Hindlimb muscle (tissue), 1 donor: ENCODE measurements at places on chromosomes 6 and 20. TPM values are rescaled to one million over a fixed set of nuclear protein-coding genes. Genes with fewer than 3 reads are reported as not detected.

Gene BMP5
- polyA plus RNA-seq = 9.0 TPM

Gene C20orf202
- 0.36 TPM for polyA plus RNA-seq

Gene FRS3
- 9.1 TPM for polyA plus RNA-seq

Gene FABP7
- polyA plus RNA-seq = 0.39 TPM

Gene LGSN
- polyA plus RNA-seq = not detected

Gene HAO1
- not detected for polyA plus RNA-seq

GRCh38 chr6:150410906-150411305 lies 42.1 kb downstream of the IYD start:
- DNase-seq = no peak

DNA sequence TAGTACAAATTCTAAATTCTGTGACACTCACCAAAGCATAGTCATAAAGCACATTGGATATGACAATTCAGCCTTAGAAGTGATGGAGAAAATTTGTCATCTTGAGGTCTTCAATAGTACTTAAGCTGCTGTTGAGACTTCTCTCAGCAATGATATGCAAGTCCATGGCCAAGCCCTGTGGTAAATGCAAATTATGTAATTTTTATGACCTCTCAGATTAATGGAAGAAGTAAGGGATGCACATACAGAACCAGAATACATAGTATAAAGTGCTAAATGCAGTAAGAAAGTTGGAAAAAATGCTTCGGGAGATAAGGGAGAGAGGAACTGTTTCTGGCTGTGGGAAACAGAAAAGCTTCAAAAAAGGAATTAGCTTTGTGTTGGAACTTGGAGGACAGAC lies 700.7 kb downstream of the RNF144B start:
- DNase-seq = no peak

- no peak for DNase-seq
These were observed 78.2 kb downstream of the TCP11 start for GRCh38 chr6:35062676-35063574.

GRCh38 chr6:20464041-20464440 lies 62.4 kb downstream of the E2F3 start:
- no peak for DNase-seq

DNA sequence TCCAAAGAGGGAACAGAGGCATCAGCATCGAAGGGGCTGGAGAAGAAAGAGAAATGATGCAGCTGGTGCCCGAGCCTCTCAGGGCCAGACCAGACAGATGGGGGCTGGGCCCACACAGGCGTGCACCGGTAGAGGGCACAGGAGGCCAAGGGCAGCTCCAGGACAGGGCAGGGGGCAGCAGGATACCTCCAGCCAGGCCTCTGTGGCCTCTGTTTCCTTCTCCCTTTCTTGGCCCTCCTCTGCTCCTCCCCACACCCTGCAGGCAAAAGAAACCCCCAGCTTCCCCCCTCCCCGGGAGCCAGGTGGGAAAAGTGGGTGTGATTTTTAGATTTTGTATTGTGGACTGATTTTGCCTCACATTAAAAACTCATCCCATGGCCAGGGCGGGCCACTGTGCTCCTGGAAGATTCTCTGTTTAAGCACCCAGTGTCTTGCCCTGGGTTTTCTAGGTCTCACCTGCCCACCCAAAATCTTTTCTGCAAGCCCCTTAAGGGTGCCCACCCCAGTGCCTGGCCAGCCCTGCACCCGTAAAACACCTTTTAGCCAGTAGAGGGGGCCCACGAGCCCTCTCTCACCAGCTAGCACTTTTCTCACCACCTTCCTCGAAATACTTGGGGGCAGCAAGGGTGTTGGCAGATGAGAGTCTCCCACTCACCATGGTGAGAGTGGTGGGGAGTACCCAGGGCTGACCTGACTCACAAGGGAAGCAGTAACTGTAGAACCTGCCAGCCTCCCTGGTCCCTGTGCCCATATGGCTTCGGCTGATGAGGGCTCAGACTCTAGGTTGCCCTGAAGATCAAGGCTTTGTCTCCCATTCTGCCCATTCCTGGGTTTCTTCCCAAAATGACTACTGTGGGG lies 35.7 kb upstream of the ID1 start:
- no peak for DNase-seq

DNA sequence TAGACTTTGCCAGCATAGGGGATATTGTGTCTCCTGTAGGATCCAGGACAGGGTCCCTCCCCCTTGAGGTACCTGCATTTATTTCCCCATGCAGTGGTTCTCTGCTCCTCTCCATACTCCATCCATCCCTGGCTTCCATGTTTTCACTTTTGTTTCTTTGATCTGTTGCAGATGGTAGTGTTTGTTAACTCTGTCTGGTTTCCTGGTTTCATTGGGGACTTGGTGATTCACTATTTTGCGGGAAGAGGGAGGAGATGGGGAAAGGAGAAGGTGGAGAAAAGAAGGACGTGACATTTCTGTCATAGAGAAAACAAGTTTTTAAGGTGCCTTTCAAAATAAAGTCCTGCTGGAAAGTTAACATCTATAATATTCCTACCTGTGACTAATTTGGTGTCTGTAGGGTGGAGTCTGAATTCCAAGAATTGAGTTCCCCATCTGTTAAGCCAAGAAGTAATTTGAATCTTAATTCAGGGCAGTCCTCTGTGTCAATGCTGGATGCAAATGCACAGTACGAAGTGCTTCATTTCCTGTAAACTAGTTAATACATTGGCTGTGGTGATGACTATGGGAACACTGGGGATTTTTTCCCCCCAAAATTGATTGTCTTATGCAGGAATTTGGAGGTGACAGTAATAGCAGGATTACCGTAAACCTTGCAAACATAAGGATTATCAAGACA lies 6.9 kb upstream of the RNF144B start:
- no peak for DNase-seq

DNA sequence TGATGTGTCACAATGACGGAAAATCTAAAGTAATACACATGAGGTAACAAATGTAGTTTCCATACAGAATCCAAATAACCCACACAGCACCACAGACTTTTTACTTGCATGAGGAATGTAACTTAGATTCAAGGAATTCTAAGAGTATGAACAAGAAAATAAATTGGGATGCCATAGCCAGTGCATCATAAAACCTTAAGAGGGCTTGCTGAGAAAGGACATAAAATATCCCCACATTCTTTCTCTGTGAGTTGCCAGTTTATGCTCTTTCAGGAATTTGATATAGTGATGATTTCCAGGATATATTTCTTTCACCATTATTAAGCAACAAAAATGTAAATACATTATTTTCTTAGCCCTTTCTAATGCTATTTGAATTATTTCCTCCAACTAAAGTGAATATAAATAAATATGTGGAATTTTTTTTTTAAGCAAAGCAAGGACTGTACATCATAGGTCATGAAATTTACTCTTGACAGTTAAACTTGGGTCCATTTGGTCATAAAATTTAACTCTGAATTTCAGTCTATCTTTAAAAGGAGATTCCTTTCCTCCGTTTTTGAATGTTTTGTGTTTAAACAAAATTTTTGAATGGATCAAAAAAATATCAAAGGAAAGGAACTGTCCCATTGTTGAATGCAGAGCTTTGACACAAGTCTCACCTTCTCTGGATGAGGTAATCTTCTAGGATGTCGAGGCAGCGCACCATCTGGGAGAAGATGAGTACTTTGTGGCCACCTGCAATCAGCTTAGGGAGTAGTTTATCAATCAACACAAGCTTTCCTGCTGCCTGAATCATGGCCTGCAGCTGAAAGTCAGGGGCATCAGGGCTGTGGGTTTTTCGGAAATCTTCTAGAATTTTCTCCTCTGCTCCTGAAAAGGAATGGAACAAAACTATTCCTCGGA lies 116.3 kb upstream of the EMILIN3 start:
- no peak for DNase-seq

DNA sequence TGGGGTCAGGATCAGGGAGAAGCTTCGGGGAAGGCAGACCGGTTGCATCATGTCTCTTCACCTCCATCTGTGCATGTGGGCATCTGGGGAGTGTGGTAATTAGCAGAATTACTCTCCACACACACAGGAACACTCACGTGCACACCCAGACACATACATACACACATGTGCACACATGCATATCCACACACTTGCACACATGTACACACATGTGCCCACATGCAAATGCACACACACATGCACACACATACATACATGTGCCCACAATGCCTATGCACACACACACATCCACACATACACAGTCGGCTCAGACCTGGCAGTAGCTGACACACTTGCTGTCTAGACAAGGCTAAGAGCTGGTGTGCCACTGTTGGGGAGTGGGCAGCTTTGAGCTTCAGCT lies 212.3 kb upstream of the PMEPA1 start:
- no peak for DNase-seq

DNA sequence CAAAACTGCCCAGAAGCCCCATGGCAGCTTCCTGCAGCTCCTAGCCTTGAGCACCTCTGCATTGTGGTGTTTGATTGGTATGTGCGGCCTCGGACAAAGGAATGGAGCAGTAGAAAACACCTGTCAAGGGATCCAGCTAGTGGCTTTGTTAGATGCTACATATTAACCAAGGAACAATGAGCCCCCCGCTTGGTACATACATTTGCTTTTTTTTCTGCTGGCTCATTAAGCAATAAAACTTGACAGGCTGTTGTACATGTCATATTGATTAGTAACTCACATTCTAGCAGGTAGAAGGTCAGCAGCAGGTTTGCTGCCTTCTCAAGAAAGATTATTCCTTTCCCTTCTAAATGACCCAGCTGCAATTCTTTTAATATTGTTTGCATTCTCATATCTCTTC lies 937 bp downstream of the SPACA1 start:
- DNase-seq = no peak

GRCh38 chr20:2752567-2753460 lies 47.6 kb downstream of the CPXM1 start:
- peak; percentile 33 for DNase-seq

- no peak for DNase-seq
These were observed 36.0 kb downstream of the TAF8 start for GRCh38 chr6:42086046-42087035.

- no peak for DNase-seq
These were observed 177.9 kb upstream of the ZNF184 start for GRCh38 chr6:27650620-27651370.

- DNase-seq = no peak
These were observed 17.4 kb downstream of the HLA-DOA start for GRCh38 chr6:32991972-32992371.

- peak; percentile 85 for DNase-seq
These were observed 14.5 kb downstream of the TCF15 start for GRCh38 chr20:595330-596308.

GRCh38 chr6:3977875-3978711 lies 100.8 kb downstream of the FAM217A start:
- peak; percentile 83 for DNase-seq

DNA sequence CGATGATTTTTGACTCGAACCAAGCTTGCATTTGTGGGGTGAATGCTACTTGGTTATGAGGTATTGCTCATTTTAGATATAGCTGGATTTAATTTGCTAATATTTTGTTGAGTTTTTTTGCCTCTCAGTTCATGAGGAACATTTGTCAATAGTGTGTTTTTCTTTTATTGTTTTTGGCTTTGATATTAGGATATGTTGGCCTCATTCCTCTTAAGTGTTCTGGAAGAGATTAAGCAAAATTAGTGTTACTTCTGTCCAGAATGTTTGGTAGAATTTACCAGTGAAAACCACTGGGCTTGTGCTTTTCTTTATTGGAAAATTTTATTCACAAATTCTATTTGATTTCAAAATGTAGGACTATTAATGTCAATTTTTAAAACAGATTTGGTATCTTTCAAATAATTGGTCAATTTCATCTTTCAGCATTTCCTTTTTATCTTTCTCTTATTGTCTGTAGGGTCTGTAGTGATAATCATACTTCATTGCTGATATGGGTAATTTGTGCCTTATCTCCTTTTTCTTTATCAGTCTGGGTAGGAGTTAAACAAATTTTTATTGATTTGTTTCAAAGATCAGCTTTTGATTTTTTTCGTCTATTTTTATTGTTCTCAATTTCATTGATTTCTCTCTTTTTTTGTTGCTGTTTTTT lies 14.1 kb downstream of the AIG1 start:
- DNase-seq = no peak

DNA sequence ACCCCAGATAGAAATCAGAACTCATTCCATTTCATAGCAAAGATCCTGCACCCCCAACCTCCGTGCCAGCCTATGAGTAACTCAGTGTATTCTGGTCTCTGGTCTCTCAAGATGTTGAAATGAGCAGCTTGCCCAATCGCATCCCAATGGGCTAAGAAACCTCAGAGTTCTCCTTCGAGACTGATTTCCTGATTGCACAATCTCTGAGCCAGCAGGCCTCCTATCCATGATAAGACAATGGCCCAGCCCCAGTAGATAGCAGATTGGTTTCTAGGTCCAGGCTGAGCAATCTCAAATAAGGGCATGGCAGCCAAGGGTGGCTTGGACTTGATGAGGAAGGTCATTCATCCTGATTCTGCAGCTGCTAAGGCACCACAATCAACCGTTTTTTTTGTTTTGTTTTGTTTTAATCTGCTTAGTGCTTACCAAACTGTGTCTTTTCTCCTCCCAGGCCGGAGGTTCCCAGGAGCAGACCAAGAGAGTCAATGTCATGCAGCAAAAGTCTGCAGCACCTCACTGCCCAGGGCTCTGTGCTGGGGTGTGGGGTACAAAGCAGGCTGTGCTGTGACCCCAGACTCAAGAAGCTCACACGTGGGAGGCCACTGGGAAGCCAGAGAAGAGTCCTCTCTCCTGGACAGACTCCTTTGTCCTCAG lies 125.1 kb upstream of the NXT1 start:
- no peak for DNase-seq

DNA sequence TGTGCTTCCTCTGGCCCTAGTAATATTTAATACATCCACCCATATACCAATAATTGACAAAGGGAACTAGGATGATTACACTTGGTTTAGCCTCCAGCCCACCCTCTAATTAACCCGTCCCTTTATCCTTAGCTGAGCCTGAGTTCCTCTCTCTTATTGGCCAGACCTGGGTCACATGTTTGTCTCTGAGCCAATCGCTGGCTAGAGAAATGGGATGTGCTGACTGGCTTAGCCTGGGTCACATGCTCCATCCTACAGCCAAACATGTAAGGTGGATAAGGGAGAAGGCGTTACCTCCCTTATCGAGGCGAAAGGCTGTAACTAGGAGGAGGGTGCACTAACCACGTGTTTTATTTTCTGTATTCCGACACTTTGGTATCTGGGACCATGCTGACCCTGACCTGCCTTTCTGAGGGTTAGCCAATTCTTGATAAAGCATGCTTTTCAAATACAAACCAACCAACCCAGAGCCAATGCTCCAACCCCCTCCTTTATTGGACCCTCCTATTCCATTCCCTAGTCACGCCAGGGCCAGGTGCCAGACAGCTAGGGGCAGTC lies 262.7 kb downstream of the PREX1 start:
- no peak for DNase-seq

- no peak for DNase-seq
These were observed 43.5 kb upstream of the LYRM2 start for GRCh38 chr6:89681983-89682564.

DNA sequence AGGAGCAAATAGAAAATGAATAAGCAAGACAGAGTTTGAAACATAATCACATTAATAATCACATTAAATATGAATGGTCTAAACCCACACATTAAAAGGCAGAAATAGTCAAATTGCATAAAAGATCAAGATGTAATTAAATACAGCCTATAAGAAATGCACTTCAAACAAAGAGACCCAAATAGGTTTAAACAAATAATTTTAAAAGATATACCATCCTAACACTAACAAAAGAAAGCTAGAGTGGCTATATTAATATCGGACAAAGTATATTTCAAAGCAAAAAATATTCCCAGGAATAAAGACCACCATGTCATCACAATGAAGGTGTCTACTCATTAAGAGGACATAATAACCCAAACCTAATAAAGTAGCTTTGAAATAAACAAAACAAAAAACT lies 140.2 kb downstream of the WDR27 start:
- DNase-seq = no peak

- no peak for DNase-seq
These were observed 78.2 kb downstream of the LAMA4 start for GRCh38 chr6:112176175-112176574.
